Stimulated activated CD4-positive, alpha-beta T cell treated with anti-CD3 and anti-CD28 coated beads, Interleukin-12 subunit alpha, Interleukin-12 subunit beta, amount 100 ng/mL, for 4 hours (primary cell): ENCODE measurements at places on chromosomes 16 and 17.

- no peak for DNase-seq
Measured at GRCh38 chr17:49378311-49378710, 16.3 kb upstream of the ZNF652 start.

DNA sequence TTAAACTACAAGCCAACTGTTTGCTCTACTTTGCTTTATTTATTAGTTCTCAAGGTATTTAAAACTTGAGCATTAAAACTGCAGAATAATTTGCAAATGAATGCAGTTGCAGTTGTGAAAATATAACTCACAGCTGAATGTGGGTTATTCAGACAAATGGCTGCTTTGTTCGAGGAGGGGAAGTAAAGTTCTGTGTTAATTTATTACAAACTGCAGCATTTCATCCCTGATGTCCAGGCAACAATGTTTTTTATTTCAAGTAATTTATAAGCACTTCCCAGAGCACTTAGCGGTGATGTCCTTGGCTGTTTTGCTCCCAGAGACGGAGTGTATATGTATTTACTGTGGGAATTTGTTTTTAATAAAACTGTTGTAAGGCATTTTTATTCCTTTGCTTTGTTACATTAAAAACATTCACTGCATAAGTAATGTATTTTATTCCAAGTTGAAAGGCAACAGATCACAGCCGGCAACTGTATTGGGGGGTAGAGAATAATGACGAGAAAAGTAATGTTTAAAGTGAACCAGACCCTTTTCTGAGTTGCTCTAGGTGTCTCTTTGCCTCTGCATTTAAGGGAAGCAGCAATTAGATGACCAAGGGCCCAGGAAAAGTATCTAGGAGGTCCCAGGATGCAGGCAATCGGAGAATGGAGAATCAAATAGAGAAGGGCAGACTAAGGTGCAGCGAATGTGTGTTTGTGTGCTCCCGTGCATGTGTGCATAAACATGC lies 291.2 kb upstream of the SALL1 start:
- DNase-seq: no peak

GRCh38 chr17:6752068-6752909 lies 3.6 kb upstream of the XAF1 start:
- no peak for DNase-seq

GRCh38 chr17:63665527-63666214 lies 34.3 kb downstream of the LIMD2 start:
- DNase-seq: no peak

GRCh38 chr16:19636436-19637267 lies 81.1 kb downstream of the VPS35L start:
- no peak for DNase-seq

DNA sequence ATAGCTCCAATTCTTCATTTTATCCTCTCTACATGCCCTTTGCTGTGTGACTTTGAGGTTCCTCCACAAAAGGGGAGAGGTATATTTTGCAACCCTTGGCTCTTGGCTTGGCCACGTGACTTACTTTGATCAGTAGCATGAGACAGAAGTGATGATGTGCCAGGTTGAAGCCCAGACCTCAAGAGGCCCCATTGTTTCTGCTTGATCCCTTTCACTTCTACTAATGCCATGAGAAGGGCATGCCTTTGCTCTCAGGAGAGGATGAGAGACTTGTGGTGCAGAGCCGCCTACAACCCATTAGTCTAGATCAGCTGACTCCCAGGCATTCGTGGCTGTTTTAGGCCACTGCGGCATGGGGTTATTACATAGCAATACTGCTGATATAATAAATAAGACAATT lies 356.2 kb upstream of the SALL1 start:
- DNase-seq: no peak

DNA sequence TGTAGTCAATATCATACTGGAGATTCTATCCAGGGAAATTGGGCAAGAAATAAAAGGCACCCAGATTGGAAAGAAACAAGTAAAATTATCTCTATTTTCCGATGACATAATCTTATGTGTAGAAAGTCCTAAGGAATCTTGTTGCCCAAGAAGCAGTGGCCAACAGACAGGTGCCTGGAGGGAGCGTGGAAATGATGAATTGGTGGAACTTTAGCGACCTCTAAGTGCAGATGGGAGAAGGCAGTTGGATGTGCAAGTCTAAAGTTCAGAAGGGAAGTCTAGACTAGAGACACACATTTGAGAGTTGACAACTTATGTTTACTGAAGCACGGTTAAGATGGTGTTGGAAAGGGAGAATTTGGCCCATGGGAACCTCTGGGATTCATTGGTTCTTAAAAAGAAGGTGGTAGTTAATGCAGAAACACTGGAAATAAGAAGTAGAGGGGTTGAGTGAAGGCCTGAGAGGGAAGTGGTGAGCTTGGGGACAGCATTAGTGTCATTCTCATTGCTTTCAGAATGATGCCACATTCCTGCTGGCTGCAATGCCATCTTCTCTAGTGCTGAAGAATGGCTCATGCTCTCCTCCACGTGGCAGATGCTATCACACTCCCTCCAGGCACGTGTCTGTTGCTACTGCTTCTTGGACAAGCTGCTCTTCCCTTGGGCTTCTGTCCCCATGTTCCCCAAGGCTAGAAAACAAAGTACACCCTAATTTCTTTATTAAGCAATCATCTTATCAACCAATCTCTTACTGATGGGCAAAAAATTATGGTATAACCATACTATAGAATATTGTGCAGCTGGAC lies 24.0 kb downstream of the TAT start:
- no peak for DNase-seq

DNA sequence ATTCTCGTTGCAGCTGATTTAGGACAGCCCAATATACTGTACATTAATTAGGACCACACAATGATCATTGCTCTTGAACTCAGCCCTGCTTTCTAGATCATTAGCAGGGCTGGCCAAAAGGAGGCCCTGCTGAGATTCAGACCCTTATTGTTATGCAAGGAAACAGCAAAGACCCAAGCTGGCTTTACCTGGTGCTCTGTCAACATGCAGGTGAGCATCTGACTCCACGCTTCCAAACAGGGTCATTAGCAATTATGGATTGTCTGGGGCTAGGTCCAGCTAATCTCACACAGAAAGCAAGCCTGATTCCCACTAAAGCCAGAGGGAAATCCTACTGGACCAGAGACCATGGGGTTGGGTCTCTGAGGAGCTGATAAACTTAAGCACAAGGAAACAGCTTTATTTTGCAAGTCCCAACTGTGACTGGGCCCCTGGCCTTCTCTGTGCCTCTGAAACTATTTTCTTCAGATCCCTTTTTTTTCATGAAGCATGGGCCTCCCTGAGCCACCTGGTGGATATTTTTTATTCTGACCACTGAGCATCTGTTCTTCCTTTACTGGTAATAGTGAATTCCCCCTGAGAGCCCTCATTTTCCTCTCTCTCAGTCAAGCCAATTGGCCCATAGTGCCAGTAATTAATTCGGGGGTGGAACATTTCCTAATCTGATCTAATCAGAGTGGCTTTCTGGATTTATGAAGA lies 236.1 kb downstream of the GRIN2A start:
- DNase-seq: no peak

- no peak for DNase-seq
Measured at GRCh38 chr16:89700649-89701424, 668 bp downstream of the SPATA2L start.
